ENCODE measurements at places on chromosomes 11 and 22.

- no peak for DNase-seq
Measured at GRCh38 chr22:49191506-49191980, 636.1 kb downstream of the BRD1 start.

- DNase-seq, result no peak
Measured at GRCh38 chr22:48663297-48663696, 1164.4 kb downstream of the BRD1 start.

GRCh38 chr22:40666151-40666848, 13.0 kb upstream of the MCHR1 start:
- DNase-seq, result no peak

- no peak for DNase-seq
Measured at GRCh38 chr11:71914617-71915189, 13.7 kb downstream of the XNDC1N start.

DNA sequence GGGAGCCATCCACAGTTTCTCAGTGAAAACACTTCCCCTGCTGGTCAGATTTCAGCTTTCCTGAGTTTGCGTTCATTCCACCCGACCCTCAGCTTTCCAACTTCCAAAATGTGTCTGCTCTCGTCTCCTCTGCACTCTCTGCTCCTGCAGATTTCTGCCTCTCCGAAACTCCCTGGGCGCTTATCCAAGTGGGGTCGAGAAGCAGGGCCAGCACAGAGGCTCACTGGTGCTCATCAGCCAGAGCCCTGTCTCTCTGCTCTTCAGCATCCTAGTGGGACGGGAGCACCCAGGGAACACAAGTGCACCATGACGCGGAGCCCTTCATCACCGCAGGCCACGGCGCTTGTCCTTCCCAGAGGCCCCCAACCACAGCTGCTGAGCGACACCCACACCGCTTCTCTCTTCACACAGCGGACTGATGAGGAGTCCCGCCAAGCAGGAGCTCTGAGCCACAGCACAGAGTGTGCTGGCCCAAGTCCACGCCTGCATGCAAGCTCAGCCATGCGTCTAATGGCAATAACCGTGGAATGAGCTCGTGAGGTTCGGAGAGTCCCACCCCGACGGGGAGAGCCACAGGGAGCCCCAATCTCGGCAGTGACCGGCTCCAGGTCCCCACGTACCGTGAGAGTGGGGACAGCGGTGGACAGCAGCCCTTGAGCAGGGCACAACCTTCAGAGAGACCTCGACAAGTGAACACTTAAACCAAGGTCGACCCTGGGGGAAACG, 27.9 kb upstream of the MOB2 start:
- DNase-seq, result no peak
